ENCODE measurements at places on chromosomes 13 and 19.

DNA sequence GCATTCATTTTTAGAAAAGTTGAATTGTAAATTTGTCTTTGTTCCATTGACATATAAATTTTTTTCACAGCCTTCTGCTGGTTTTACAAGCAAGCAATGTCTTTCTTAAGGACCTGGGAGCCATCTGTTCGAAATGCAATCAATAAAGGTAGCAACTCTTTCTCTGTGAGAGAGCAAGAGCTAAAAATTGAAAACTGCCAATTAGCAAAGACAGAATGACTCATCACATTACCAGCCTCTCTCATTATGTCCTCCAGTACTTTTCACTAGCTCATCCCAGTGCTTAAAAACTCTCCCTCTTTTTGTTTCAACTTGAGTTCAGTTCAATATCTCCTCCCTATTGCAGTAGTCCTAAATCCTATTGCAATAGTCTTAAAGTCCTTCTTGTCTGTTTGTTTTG is 760.7 kb upstream of the SLITRK6 start:
- DNase-seq = no peak

DNA sequence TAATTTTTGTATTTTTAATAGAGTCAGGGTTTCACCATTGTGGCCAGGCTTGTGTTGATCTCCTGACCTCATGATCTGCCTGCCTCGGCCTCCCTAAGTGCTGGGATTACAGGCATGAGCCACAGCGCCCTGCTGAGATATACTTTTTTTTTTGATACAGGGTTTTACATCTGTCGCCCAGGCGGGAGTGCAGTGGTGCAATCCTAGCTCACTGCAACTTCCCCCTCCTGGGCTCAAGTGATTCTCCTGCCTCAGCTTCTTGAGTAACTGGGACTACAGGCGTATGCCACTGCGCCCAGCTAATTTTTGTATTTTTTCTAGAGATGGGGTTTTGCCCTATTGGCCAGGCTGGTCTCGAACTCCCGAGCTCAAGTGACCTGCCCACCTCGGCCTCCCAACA is 2.0 kb downstream of the COLGALT1 start:
- no peak for DNase-seq

GRCh38 chr19:23795462-23795861 is 36.8 kb upstream of the ZNF681 start:
- DNase-seq = no peak

- DNase-seq = no peak
These were observed 1.4 kb downstream of the LENG9 start for GRCh38 chr19:54462047-54462654.

DNA sequence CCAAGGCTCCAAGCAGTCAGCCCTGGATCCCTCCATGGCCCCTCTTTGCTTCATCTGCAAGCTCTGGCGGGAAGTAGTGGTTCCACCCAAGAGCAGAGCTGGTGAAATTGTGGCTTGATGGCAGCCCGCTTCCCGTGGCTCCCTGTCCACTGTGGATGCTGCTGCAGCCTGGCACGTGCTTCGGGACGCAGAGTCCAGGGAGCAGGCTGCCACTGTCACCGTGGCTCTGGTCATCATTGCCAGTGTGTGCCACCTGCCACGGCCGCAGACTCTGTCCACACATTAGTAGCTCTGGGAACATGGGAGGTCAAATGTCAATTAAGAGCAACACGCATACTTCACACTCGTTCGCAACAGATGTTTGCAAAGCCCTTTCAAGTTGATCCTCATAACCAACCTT is 40.8 kb upstream of the RNF17 start:
- DNase-seq = no peak

- no peak for DNase-seq
These were observed 189.1 kb downstream of the FGF14 start for GRCh38 chr13:102212729-102213128.

GRCh38 chr13:113147206-113147605 is 11.2 kb upstream of the PROZ start:
- no peak for DNase-seq

GRCh38 chr13:110340812-110341444 is 33.8 kb downstream of the COL4A2 start:
- no peak for DNase-seq

DNA sequence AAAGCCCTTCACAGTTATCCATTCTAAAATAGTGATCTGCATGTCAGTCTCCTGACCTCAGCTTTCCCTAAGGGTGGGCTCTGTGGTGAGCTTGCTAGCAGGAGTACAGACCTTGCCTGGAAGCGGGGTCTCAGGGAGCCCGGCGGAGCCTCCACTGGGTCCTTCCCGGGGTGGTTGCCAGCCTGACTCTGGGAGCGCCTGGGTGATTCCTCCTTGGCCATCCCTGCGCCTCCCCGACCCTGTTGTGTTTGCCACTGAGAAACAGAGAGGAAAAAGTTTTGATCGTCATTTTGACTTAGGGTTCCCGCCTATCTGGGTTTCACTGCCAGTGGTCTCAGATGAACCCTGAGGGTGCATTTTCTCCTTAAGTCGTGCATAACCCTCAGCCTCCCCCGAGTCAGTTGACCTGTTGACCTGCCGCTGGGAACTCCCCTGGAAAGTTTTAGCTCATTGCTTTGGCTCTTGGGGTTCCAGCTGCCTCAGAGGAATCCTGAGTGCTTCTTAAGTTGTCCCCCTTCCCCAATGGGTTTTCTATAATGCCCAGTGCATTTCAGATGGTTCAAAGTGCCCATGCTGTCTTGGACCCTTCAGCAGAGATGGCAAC is 117.8 kb downstream of the RAB20 start:
- DNase-seq = no peak

- DNase-seq = no peak
These were observed 40.3 kb upstream of the SGCG start for GRCh38 chr13:23140492-23140891.

DNA sequence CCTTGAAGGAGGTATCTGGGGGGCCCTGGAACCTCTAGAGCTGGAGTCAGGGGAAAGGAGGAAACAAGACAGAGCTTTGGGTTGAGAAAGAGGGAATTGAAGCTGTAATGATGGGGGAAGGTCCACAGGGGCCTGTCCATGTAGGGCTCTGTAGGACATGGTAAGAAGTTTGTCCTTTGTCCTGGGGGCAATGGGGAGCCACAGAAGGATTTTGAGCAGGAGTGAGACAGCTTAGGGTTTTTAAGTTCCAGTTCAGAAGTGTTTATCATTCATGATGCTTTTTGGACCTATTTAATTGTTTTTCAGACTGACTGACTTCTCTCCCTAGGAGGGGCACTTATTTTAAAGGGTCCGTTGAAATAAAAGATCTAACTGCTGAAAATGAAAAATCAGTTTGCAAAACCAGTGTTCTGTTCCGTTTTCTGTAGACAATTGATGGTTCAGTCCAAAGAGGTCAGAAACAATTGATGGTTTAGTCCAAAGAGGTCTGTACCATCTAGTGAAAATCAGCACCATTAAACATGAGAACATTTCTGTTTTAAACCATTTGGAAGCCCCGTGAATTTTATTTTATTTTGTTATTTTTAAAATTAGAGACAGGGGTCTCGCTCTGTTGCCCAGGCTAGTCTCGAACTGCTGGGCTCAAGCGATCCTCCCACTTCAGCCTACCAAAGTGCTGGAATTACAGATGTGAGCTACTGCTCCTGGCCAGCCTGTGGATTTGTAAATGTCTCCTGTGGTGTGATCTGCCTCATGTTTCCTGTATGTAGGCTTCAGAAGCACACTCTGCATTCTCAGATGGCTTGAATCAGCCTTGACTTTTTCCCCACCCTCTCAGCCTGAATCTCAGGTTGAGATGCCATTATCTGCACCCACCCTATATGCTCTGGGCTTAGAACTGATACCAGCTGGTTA is 8.4 kb downstream of the PLD3 start:
- no peak for DNase-seq

DNA sequence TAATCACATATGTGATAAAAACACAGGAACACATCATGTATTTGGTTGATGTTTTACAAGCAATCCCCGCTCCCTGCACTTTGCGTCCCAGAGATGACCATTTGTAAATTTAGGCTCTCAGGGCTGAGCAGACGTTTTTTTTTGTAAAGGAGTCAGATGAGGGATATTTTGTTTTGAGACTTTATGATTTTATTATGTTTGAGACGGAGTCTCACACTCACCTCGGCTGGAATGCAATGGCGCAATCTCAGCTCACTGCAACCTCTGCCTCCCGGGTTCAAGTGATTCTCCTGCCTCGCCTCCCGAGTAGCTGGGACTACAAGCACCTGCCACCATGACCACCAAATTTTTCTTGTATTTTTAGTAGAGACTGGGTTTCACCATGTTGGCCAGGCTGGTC is 1.4 kb downstream of the TLE6 start:
- DNase-seq = no peak

GRCh38 chr19:42053037-42053935 is 16.7 kb downstream of the GRIK5 start:
- no peak for DNase-seq

DNA sequence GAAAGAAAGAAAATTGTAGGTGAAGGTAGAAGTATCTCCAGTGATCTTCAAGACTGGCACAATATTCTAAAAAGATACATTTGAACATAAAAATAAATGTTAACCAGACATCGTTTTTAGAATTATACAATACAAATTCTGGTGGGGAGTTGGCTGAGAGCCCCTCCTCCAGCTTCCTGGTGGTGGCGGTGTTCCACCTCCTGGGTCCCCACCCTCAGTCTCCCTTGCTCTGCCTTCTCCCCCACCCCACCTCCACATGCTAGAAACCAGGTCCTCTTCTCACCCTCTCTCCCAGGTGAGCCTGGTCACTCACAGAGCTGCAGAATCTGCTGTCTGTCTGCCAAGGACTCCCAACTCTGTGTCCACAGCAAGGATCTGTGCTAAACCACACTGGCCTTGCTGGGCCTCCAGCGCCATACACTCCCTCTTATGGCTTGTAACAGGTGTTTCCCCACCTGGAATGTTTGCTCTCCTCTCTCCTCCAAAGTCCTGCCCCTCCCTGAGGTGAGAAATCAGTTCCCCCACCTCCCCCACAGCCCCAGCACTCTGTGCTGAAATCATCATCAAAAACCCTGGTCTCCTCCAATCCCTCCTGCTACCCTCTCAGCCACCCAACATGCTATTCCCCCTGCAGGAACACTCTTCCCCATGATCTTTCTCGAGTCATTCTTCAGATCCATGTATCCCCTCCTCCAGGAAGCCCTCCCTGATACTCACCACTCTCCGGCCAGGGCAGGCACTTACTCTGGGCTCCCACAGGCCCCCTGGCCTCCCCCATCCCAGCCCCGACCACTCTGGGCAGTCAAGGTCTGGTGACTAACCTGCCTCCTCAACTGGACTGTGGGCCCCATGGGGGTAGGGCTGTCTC is 20.5 kb upstream of the CYP2S1 start:
- DNase-seq = no peak

GRCh38 chr13:80496721-80497397 is 155.9 kb upstream of the SPRY2 start:
- DNase-seq = no peak

GRCh38 chr13:32940601-32941000 is 75.6 kb upstream of the KL start:
- no peak for DNase-seq

DNA sequence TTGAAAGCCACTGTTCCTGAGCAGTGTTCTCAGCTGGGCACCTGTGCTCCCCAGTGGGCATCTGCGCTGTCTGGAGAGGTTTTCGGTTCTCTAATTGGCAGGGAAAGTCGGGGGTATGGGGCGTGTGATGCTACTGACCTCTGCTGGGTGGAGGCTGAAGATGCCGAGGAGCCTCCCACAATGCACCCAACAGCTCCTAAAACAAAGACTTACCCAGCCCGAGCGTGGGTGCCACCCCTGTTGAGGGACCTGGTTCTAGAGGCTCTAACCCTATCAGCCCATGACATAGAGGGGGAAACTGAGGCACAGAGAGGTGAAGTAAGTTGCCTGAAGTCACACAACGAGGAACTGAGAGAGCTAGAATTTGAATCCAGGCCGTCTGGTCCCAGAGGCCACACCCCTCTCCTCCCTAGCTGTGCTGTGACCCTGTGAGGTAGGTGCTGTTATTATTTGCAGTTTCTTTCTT is 2.3 kb downstream of the SPACA4 start:
- no peak for DNase-seq

- DNase-seq = no peak
These were observed 405.7 kb upstream of the SLC10A2 start for GRCh38 chr13:103471896-103472295.

GRCh38 chr19:34793565-34793964 is 20.6 kb upstream of the ZNF599 start:
- DNase-seq = no peak

GRCh38 chr13:26710166-26710565 is 50.4 kb downstream of the GPR12 start:
- DNase-seq = no peak

GRCh38 chr13:104571893-104572229 is 1505.6 kb upstream of the SLC10A2 start:
- no peak for DNase-seq

- no peak for DNase-seq
These were observed 514 bp upstream of the ARGLU1 start for GRCh38 chr13:106568299-106569003.

GRCh38 chr19:31349160-31349881 is at the start of gene TSHZ3:
TSS of gene TSHZ3 (minus strand) at chr19:31349436. CDS start at chr19:31349219, 217 bp downstream.
- DNase-seq = peak; percentile 64

DNA sequence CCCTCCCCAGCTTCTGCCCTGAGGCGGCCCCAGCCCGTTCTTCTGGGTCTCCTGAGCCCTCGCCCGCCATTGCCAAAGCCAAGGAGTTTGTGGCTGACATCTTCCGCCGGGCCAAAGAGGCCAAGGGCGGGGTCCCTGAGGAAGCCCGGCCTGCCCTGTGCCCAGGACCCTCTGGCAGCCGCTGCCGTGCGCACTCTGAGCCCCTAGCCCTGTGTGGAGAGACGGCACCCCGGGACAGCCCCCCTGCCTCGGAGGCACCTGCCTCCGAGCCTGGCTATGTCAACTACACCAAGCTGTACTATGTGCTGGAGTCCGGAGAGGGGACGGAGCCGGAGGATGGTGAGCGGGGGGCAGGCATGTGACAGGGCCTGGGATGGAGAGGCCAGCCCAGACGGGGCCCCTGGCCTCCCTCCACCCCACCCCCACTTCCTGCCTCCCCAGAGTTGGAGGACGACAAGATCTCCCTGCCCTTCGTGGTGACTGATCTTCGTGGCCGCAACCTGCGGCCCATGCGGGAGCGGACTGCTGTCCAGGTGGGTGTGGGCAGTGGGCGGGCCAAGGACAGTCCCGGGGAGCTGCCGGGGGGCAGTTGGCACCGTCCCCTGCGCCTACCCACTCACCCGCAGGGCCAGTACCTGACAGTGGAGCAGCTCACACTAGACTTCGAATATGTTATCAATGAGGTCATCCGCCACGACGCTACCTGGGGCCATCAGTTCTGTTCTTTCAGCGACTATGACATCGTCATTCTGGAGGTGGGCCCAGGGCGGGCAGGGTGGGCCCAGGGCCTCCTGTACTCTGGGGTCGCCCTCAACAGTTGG is 7.0 kb downstream of the DCAF15 start:
- DNase-seq = no peak

DNA sequence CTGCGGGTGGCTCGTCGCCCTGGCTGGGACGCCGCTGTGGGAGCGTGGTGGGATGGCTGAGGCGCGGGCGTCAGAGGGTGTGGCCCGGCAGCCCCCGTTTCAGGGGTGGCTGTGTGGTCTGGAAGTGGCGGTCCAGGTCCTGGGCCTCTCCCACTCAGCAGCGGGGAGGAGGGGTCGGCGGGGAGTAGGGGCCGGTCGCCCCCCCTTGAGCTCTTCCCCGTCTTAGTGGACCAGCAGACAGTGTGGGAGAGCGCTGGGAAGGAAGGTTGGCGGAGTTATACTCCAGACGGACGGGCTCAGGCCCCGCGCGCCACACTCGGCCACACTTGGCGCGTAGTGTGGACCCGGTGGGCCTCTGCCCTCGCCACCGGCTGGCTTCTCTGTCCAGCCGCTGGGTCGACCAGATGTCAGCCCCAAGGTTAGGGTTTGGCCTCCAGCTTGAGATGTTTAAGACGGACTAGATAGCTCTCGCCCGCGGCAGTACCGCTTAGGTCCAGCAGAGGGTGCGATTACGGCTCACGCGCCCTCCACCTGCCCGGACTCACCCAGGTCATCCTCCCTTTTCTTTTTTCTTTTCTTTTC is 21.7 kb upstream of the ZNF429 start:
- no peak for DNase-seq

Data from AG09309 (cell line).